NCI-H2081 treated with DMSO at 0.1 percent for 48 hours (cell line): ENCODE measurements at places on chromosomes 6 and 20.

GRCh38 chr20:62708591-62709536 is at the start of gene NTSR1:
Gene NTSR1, plus strand, starts transcription at chr20:62708836. Its CDS starts 372 bp downstream, at chr20:62709208.
- DNase-seq = no peak

DNA sequence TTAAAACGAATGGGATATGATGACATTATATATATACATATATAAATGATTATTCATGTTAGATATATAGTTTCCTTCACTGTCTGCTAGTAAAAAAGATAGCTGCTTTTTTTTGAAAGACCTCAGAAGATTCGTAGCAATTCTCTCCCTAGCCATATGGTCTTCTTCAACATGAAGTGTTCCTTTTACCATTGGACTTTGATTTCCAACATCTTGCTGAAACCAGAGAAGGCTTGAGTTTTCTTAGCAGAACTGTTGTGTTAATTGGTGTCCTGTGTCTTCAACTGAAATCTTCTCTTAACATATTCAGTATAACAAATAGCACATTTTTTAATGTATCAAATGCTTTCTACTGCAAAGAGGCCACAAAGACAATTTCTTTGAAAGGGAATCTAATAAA is 55.3 kb downstream of the FNDC1 start:
- DNase-seq = no peak

DNA sequence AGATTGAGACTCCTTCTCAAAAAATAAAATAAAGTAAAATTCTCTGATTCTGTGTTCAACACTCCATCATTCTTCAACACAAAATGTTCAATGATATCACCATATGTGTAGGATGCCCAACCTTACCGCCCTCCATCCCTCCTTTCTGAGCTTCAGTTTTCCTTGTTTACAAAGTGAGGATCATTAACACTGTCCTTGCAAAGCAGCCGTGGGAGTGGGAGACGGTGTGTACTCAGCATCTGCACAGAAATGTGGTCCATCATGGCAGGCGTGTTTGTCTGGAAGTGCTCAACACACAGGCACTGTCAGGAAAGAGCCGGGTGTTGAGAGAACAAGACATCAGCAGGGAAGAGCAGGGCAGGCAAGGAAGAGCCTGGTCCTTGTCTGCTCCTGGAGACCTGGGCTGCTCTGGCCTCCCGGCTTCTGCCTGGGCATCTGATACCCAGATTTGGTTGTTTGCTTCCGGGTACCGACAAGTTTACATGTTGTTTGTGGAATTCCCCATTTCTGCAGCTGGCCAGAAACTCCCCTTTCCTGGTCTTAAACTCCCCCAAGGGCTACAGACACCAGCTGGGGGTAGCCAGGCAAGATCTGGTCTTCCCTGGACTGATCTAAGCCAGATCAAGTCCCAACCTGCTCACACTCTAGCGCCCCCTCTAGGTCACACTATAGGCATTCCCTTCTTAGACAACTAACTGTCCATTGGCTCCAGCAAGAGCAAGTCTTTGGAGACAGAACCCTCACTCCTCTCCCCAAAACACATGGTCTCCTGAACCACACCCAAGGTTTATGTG is 26.7 kb upstream of the TTPAL start:
- DNase-seq = no peak

- DNase-seq = no peak
Observed at GRCh38 chr6:133759524-133759923, 129.4 kb upstream of the TCF21 start.

GRCh38 chr20:57449398-57450354 is 58.5 kb downstream of the RBM38 start:
- DNase-seq = no peak

DNA sequence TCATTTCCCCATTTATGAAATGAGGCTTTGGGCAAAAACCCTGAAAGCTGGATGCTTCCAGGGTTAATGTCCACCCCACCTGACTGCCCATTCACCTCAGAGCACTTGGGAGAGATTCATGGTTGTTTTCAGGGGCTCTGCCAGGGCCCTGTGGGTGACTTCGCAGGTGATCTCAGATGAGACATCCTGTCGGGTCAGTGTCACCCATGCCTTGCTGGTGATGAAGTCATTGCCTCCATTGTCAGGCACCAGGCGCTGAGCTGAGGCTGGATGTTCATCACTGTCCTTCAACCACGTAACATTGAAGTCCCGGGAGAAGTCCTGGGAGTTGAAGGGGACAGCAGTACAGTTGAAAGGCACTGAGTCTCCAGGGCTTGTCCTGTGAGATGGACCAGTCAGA is 115.6 kb upstream of the SIRPA start:
- DNase-seq = no peak

DNA sequence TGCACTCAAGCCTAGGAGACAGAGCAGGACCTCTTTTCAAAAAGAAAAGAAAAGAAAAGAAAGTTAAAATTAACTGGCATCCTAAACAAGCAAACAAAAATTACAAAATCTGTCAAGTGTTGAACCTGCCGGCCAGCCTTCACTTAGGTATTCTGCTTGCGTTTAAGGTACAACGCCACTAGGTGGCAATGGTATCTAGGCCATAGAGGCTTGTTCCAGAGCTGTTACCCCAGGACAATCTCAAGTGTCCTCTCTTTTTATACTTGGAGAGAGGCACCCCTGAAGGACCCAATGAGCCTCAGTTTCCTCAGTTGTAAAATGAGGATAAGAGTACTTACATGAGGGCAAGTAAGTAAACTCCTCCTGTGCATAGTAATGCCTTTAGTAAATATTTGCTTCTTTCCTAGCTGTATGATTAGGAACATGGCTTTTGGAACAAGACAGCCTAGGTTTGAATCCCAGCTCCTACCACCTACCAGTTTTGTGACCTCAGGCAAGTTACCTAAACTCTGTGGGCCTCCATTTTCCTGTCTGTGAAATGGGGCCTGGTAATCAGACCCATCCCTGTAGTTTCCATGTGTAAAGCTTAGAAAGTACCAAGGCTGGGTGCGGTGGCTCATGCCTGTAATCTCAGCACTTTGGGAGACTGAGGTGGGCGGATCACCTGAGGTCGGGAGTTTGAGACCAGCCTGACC is 5.8 kb upstream of the PACSIN1 start:
- DNase-seq = no peak

- no peak for DNase-seq
Observed at GRCh38 chr20:17655286-17655651, 26.8 kb downstream of the RRBP1 start.

DNA sequence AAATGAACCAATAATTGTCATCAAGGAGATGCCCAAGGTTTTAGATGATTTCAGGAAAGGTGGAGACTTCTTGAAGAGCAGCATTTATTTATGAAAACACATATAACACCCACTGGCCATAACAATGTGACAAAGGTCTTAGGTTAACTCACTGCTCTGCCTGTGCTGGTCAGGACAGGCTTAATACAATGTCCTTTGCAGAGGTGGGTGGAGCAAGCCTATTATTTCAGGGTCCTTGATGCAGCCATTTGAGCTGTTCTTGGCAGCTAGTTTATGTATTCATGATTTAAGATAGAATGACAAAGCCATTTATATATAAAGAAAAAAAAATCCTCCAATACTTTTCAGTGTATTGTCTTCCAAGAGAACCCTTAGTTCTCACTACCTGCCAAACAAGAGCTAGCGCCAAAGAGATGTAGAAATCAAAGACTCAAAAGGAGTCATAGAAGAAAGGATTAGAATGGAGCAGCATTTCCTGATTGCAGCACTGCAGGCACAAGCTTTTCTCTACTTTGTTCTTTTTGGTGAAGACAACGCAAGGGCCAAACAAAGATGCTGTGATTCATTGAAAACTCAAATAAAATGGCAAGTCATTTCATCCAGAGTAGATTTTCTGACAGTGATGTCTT is 124.3 kb upstream of the TSHZ2 start:
- DNase-seq = no peak

- DNase-seq = no peak
Observed at GRCh38 chr20:62745952-62746288, 37.3 kb downstream of the NTSR1 start.

GRCh38 chr20:29497261-29497671 is 1760.2 kb upstream of the DEFB115 start:
- peak; percentile 83 for DNase-seq

GRCh38 chr20:41034239-41034638 is 5.6 kb downstream of the TOP1 start:
- DNase-seq = no peak

DNA sequence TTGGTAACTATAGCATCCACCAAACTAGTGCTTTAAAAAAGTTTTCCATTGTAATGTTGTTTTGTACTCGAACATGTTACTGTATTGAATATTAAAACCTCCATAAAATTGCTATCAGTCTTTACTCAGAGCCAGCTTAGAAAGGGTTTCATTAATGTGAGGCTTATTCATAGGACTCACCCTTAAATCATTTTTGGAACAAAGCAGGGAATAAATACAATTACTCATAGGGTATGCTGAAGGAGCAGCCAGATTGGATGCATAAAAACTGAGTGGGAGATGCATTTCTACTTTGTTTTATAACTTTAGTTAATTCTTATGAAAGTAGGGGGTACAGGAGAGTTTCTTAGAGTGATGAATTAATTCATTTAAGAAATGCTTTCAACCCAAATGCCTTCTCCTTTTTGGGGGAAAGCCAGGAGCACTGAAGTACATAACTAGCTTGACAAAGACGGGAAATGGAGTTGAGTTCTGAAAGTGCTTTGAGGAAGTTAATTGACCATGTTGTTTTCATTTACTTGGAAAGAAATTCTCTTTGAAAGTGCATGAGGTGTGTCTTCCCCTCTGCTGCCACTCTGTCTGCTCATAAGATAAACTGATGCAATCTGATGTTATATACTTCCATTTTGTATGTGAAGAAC is 90.3 kb downstream of the RNF144B start:
- DNase-seq = no peak

DNA sequence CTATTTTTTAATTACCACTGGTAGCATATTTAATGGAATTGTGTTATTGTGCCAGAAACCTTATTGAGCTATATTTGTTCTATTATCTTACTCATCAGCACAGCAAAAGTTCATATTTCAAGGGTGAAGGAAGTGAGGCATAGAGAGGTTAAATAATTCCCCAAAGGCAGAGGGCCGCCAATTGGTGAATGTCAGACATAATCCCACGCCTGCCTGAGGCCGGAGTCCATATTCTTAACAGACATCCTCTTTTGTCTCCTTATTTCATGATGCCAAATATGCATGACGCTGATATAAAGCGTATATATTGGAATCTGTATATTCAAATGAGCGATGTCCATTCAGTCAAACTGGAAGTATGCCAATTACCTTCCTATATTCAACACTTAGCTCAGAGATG is 505.0 kb upstream of the SLC35B3 start:
- no peak for DNase-seq
